ENCODE measurements at places on chromosomes 11 and 22. TPM values are rescaled to one million over a fixed set of nuclear protein-coding genes. Genes with fewer than 3 reads are reported as not detected.

GRCh38 chr22:36816339-36816635 is 548 bp downstream of the PVALB start:
- no peak for DNase-seq

GRCh38 chr11:118953265-118953664 is 2.8 kb upstream of the UPK2 start:
- DNase-seq: no peak

Gene GPHA2
- not detected for polyA plus RNA-seq

- no peak for DNase-seq
Observed at GRCh38 chr11:50298182-50298988, 265.7 kb downstream of the OR4C45 start.

DNA sequence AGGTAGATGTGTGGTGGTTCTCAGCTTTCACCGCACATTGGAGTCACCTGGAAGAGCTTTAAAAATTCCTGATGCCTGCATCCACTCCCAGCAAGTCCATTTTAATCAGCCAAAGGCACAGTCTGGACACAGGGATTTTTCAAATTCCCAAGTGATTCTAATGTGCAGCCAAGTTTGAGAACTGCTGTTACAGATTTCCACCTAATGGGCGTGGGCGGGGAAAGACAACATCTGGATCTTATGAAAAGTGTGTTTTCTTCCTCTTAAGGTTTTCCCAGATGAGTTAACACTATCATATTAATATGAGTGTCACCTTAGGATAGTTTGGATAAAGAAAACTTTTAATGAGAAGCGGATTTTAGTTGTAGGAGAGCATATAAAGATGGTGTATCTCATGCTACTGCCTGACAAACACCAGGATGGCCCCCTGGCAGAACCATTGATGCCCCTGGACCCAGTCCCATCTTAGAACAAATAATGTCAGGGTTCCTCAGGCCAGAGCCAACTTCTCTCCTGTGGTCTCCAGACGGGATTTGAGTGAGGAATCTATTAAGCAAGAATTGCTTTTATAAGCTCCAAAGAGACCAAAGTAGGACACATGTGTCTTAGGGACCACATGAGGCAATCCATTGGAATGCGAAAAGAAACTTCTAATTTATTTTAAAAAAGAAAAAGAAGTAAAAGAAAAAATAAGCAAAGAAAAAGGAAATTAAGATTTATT is 31.9 kb downstream of the POU2AF1 start:
- DNase-seq: no peak

Gene UPK3A
- not detected for polyA plus RNA-seq

GRCh38 chr11:76802151-76802550 is 19.0 kb downstream of the TSKU start:
- no peak for DNase-seq

GRCh38 chr22:18954990-18955571 is 19.0 kb upstream of the PRODH start:
- no peak for DNase-seq

DNA sequence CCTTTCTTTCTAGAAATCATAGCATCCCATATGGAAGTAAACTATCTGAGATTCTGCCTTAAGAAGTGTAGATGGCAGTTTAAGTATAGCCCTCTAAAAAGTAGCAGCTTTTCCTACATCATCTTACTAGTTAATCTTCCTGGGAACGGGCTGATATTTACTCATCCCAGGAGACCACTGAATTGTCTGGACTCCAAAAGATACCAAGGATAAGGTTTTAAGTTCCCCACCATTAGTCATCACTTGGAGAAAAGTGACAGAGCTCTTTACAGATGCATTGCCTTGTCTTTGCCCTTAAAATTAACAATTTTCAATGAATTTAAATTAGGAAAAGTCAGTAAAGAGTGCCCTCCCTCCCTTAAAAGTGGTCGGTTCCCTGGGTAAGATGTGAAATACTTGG is 129.5 kb downstream of the MAML2 start:
- DNase-seq: no peak

Gene HBG1
- 7.3 TPM for polyA plus RNA-seq

DNA sequence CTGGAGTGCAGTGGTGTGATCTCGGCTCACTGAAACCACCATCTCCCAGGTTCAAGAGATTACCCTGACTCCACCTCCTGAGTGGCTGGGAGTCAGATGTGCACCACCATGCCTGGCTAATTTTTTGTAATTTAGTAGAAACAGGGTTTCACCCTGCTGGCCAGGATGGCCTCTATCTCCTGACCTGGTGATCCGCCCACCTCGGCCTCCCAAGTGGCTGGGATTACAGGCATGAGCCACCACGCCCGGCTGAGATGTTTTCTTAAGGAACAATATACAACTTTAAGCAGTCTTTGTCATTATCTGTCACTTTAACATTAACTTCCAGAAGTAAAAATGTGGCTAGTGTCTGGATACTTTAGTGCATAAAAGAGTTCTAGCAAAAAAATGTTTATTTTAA is 272.6 kb upstream of the FAT3 start:
- DNase-seq: no peak

DNA sequence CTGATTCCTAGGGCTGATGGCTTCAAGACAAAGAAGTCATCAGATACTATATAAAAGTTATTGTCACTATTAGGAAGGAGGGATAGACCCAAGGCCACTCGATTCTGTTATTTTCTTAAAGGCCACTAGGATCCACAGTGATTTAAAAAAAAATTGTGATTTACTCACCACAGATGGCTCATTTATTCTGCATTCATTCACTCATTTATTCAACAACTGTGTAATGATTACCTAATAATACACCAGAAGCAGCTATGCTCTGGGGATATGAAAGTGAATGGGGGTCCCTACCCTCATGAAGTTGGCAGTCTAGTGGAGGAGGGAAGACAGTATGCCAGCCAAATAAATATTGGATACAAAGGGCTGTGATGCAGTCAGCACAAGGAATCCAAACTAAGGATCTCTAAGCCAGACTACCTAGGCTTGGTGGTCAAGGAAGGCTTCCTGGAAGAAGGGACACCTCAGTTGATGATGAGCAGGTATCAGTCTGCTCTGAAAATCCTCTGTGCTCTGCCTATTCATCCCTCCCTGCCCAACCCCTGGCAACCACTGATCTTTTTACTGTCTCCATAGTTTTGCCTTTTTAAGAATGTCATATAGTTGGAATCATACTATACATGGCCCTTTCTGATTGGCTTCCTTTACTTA is 110.5 kb downstream of the NAT10 start:
- no peak for DNase-seq

- peak; percentile 81 for DNase-seq
Observed at GRCh38 chr22:38114484-38115398, 4.3 kb upstream of the BAIAP2L2 start.

GRCh38 chr11:88569342-88569741 is 231.8 kb upstream of the CTSC start:
- no peak for DNase-seq

DNA sequence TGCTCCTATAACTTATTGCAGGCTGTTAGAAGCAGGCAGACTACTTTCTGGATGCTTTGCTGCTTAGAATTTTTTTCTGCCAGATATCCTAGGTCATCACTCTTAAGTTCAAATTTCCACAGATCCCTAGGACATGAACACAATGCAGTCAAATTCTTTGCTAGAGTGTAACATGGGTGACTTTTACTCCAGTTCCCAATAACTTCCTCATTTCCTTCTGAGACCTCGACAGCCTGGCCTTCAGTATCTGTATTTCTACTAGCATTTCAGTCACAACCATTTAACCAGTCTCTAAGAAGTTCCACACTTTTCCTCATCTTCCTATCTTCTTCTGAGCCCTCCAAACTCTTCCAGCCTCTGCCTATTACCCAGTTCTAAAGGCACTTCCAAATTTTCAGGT is 60.4 kb upstream of the ZBED5 start:
- no peak for DNase-seq

DNA sequence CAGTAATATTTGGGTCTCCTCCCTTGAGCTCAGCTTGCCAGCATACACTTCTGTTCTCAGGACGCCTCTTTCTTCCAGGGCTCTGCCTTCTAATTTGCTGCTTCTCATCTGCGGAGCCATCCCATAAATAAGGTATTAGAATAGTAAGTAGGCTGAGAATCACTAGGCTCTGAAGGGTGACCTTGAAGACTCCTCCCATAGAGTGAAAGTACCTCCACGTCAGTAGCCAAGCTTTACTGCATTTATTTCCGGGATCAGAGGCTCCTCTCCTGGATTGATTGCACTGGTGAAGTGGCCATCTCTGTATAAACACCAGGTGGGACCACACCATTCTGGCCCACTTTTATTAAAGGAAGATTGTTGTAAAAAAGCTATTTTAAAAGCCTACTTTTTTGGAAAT is 315.5 kb downstream of the FAT3 start:
- DNase-seq: no peak

DNA sequence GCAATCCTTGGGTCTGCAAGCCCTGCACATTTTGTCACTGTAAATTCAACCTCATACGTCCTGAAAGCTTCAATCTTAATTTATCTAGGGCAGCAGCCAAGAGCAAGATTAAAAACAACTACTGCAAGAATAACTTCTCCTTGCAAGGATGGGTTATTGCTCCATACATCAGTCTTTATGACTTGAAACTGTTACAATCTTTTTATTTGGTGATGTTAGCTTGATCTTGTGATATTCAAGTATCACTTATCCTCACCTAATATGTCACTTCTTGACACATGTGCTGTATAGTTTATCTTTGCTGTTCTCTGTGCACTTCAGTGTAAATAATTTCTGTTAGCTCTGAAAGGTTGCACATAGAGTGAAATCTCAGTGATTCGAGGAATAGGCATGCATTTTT is 14.7 kb upstream of the APLP2 start:
- no peak for DNase-seq

Gene C22orf42
- polyA plus RNA-seq: not detected

DNA sequence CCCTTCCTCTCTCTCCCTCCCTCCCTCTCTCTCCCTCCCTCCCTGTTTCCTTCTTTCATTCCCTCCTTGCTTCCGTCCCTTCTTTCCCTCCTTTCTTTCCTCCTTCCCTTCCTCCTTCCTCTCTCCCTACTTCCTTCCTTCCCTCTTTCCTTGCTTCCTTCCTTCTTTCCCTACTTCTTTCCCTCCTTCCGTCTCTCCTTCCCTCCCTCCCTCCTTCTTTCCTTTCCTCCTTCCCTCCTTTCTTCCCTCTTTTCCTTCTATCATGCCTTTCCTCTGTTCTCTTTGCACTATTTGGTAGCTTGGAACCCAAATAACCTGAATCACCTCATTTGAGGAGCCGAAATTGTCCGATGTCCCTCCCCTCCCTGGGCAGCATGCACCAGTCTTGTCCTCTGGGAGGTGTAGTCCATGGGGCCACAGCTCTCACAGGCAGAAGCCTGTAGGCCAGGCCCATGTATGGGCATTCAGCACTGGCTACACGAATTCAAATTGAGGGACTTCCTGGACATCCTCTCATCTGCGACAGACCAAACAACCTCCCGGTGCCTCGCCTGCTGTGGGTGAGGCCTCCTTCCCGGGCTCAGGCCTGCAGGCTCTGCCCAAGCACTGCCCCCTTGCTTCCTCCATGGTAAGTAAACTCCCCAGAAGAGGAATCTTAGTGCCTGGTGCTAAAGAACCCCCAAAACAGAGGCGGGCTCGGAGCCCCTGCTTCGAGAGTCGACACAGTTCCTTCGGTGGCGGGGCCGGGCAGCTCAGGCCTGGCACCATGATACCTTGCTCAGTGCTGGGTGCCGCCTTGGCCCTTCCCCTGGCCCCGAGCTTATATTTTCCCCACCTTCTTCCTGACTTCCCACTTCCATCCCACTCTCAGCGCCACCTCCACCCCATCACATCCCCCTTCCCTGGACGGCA is 454.1 kb upstream of the CADM1 start:
- DNase-seq: no peak

GRCh38 chr11:115345361-115345760 is 158.9 kb downstream of the CADM1 start:
- DNase-seq: no peak

DNA sequence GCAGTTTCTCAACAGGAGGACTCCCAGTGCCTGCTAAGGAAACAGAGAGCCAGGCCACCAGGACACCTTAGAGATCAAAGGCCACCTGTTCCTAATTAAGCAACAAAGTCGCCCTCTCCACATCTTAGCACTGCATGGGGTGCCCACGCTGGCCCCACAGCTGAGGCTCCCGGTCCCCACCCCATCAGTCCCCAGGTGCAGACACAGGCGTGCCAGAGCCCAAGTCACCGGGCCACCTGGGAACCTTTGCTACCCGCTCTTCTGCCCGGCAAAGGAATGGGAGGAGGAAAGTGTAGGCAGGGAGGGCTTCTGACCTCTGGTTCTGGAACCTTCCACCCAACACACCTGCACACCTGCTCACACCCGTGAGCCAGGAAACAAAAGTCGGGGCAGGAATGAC is 85.5 kb upstream of the PRR5 start:
- DNase-seq: no peak

Gene CALCA
- polyA plus RNA-seq: not detected

DNA sequence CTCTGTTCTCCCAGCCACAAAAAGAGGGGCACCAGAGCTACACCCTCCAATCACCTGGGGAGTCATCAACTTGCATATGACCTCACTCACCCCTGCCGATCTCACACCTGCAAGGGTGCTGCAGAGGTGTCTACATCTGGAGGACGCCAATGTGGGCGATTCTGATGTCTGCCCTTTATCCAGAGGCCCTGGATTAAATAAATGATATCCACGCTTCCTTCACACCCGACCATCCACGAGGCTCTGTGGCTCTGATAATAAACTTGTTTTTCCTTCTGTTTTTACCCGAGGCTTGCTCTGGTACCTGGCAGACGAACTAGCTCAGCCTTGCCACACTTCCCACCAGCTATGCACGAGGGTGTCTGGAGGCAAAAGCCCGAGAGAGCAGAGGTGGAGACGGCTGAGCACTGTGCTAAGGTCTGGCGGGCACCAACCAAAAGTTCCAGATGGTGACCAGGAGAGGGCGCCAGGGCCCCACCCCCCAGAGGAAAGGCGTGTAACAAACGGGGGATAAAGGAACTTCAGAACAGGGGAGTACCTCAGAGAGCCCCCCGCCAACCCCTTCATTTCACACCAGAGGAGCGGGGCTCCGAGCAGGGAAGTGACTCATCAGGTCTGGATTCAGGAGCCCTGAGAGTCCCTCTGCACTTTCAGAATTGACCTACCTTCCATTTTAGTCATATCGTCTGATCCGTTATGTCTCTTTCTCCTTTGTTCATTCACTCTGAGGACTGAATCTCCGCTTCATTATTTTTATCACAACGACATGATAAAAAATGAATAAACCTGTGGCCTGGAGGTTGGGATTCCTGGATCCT is 13.5 kb downstream of the SCN3B start:
- peak; percentile 19 for DNase-seq

All from hindlimb muscle (tissue), 1 donor.